Progenitor cell of endocrine pancreas (in vitro differentiated cells): ENCODE measurements at places on chromosomes 3 and 15. TPM values are rescaled to one million over a fixed set of nuclear protein-coding genes. Genes with fewer than 3 reads are reported as not detected.
A peak's percentile ranks its signal among the peaks of the same experiment; 100 is the strongest.

DNA sequence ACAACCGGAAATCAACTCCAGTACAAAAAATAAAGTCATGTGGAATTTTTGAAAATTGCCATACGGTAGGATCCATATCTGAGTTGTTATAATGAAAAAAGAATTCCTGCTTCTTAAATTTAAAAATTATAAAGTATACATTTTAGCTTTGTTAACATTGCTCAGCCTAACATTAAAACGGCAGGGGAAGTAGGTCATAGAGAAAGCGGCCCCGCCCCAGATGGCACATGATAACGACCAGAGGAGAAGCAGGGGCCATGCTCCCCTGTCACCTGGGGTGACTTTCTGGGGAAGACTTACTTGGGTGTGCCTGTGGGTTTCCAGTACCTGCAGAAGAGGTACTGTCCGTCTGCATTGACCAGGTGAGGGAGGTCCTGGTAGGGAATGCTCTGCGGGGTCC lies 921 bp downstream of the MGLL start:
- H3K4me1 ChIP-seq: peaks cover 1% of the 10 kb centered on the region
- peaks cover under 1% of the 10 kb centered on the region for H3K36me3 ChIP-seq
- DNase-seq: no peak
- H3K27me3 ChIP-seq: peaks cover 82% of the 10 kb centered on the region
- no peak overlapping the region for H3K27ac ChIP-seq

GRCh38 chr15:35727627-35728026 lies 181.7 kb upstream of the DPH6 start:
- DNase-seq: no peak
- peak overlapping the region; percentile 95 for H3K27ac ChIP-seq
- H3K4me3 ChIP-seq: no peak overlapping the region
- H3K36me3 ChIP-seq: no peaks in the 10 kb centered on the region

DNA sequence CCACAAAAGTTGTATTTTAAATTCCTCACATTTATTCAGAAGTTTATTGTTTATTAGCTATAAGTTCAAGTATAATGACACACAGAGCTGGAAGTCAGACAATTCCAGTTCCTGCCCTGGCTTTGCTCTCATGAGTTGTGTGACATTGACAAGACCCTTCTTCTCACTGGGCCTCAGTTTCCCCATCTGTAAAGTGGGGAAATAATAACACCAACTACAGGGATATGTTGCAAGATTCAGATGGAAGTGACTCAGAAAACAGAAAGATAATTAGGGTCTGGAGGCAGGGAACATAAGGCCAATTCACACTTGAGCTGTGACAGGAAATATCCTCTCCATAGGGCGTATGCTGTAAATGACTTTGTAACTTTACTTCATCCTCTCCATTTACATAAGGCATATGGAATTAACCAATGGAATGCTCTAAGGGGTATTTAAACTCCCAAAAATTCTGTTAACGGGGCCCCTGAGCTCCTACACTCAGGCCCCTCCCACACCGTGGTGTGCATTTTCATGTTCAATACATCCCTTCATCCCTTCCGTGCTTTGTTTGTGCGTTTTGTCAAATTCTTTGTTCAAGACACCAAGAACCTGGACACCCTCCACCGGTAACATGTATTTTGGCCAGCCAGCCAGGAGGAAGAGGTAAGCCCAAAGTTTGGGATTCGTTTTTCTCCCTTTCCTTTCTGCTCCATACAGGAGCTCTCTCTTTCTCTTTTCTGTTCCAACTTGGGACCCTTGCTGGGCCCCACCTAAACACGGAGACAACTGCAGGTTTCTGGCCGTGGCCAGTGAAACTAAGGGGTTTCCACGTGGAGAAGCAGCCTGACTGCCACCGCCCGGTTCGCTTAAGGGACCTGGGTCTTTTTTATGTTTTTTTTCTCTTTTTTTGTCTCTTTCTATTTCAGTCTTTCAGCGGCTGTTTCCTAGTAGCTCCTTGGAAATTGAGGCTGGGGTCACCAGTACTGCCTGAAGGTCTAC lies 16.9 kb downstream of the CYP11A1 start:
- no peak overlapping the region for H3K27ac ChIP-seq
- no peak for DNase-seq
- H3K36me3 ChIP-seq: peaks cover 2% of the 10 kb centered on the region
- H3K4me3 ChIP-seq: no peak overlapping the region
- H3K27me3 ChIP-seq: peaks cover 12% of the 10 kb centered on the region

The CDHR4 gene
- not detected in 2 replicates for total RNA-seq

GRCh38 chr15:64263567-64263966 lies 92.4 kb downstream of the CSNK1G1 start:
- no peaks in the 10 kb centered on the region for H3K4me1 ChIP-seq
- H3K27me3 ChIP-seq: no peaks in the 10 kb centered on the region
- peaks cover 14% of the 10 kb centered on the region for H3K36me3 ChIP-seq
- H3K27ac ChIP-seq: no peak overlapping the region
- DNase-seq: no peak

The NMB gene
- total RNA-seq: 4.9 and 6.1 TPM in 2 replicates

GRCh38 chr15:31296219-31296645 lies 30.4 kb upstream of the KLF13 start:
- H3K4me1 ChIP-seq: peaks cover 25% of the 10 kb centered on the region
- no peak overlapping the region for H3K4me3 ChIP-seq
- H3K27ac ChIP-seq: peak overlapping the region; percentile 71

GRCh38 chr3:38647217-38647970 lies 2.1 kb downstream of the SCN5A start:
- peaks cover 6% of the 10 kb centered on the region for H3K27me3 ChIP-seq
- H3K4me1 ChIP-seq: peaks cover 2% of the 10 kb centered on the region
- no peaks in the 10 kb centered on the region for H3K36me3 ChIP-seq
- DNase-seq: no peak
- no peak overlapping the region for H3K4me3 ChIP-seq
- no peak overlapping the region for H3K27ac ChIP-seq

GRCh38 chr3:36514171-36514570 lies 133.9 kb downstream of the STAC start:
- H3K36me3 ChIP-seq: peaks cover under 1% of the 10 kb centered on the region
- H3K4me1 ChIP-seq: peaks cover 3% of the 10 kb centered on the region
- H3K27me3 ChIP-seq: peaks cover 6% of the 10 kb centered on the region
- H3K4me3 ChIP-seq: no peak overlapping the region
- H3K27ac ChIP-seq: no peak overlapping the region

DNA sequence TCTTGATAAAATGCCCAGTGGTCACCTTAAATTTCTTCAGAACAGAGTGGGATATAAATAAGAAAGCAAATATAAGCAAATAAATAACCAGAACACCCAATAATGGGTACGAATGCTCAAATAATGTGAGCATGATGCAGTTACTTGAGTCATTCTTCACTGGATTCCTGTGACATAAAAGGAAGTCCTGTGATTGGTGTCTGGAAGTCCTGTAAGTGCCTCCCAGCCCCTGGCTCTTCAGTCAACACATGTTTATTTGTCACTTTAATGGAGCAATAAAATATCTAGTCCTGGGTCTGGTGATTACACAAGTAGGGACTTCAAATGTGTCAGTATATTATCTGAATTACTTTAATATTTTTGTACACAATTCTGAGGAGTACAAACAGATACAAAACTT lies 30.4 kb downstream of the TMEM212 start:
- no peak for DNase-seq
- H3K4me3 ChIP-seq: no peak overlapping the region
- no peaks in the 10 kb centered on the region for H3K36me3 ChIP-seq
- H3K4me1 ChIP-seq: peaks cover 26% of the 10 kb centered on the region
- no peaks in the 10 kb centered on the region for H3K27me3 ChIP-seq

DNA sequence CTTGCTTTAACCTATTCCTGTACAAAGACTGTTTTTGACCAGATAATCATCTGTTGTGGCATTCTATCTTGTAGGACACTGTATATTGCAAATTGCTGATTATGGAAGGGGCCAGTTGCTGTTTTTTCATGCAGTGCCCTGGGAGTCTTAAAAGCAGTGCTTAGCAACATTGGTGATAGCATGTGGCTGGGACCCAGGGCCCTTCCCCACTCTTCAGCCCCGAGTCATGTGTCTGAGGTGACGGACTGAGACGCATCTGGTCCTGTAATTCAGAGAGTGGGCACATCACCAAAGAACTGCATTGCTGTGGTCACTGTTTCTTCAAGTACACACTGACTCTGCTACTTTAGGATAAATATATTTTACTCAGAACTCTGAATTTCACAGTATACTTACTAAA lies 63.4 kb downstream of the SNRK start:
- H3K27ac ChIP-seq: no peak overlapping the region
- no peak for DNase-seq
- no peaks in the 10 kb centered on the region for H3K27me3 ChIP-seq
- H3K4me1 ChIP-seq: no peaks in the 10 kb centered on the region
- no peak overlapping the region for H3K4me3 ChIP-seq
- peaks cover 37% of the 10 kb centered on the region for H3K36me3 ChIP-seq

DNA sequence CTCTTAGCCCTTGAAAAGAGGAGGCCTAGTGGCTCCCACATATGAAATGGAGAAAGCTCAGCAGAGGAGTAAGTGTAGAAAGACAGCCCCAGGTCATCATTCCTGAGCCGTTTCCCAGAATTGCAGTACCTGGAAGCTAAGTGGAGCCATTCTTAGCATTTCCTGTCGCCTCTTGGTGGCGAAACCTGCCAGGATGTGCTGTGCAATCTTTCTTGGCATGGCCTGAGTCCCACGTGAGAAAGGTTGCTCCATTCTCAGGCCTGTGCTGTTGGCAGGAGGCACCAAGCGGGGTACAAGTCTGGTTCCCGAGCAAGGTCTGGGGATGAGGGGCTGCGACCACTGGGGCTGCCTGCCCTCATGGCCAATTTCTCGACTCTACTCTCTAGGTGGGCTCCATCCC lies 207.2 kb upstream of the TPM1 start:
- H3K27ac ChIP-seq: no peak overlapping the region
- H3K4me1 ChIP-seq: peaks cover 7% of the 10 kb centered on the region

DNA sequence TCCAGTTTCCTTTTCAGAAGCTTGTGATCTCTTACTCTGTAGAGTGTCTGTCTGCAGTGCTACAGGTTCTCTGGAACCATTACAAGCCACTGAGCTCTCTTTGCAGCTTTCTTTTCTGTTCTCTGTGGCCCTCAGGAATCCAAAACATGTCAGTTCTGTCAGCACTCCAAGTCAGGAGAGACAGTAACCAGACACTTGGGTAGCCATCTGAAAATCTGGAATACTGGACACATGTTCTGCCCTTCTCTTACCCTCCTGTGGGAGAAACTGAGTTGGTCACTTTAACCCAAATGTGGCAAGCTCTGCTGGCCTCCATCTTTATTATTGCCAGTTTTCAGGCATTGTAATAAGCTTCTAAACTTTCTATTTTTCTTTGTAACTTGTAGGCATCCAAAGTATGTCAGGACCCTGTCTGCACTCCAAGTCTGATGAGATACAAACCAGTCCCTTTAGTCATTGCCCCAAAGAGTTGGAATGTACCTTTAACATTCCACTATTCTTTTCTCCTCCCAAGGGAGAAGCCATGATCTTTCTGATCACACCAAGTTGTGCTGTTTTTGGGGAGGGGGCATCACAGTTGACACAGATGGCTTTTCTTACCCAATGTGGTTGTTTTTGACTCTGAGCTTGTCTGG lies 183.7 kb downstream of the DPH6 start:
- H3K36me3 ChIP-seq: peaks cover 13% of the 10 kb centered on the region
- no peak overlapping the region for H3K27ac ChIP-seq
- H3K4me1 ChIP-seq: no peaks in the 10 kb centered on the region
- H3K4me3 ChIP-seq: no peak overlapping the region
- H3K27me3 ChIP-seq: no peaks in the 10 kb centered on the region
- no peak for DNase-seq

DNA sequence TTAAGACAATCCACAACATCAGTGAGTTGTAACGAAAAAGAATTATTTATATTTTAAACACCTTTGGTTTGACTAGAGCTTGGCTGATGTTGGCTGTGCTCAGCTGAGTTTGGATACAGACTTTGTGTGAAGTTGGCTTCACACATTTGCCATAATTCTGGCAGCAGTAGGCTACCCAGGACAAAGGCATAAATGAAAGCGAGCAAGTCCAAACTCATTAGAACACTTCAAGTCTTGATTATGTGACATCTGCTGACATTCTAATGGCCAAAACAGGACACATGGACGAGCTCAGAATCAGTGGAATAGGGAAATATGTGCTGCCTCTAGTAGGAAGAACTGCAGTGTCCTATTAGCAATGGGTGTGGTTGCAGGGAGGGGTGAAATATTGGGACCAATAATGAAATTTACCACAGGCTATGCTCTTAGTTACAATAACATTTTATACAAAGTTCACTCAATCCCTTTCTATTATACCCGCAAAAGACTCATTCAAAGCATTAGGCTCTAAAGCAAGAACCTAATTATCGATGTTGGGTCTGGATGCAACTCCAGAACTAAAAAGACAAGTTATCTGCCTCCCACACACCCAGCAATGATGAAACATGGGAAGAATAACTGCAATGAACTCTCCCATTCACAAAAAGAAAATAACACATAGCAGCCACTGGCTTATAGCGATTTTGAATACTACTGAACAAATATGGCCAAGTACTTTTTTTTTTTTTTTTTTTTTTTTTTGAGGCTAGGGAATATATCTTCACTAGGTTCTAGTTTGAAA lies 493.9 kb upstream of the RASGRP1 start:
- H3K27ac ChIP-seq: no peak overlapping the region
- peaks cover 6% of the 10 kb centered on the region for H3K36me3 ChIP-seq
- H3K4me1 ChIP-seq: peaks cover 7% of the 10 kb centered on the region
- DNase-seq: no peak
- H3K27me3 ChIP-seq: peaks cover 3% of the 10 kb centered on the region
